Adrenal gland (tissue), 19 donors: ENCODE measurements at places on chromosomes 6 and 20. TPM values are rescaled to one million over a fixed set of nuclear protein-coding genes. Genes with fewer than 3 reads are reported as not detected.

DNA sequence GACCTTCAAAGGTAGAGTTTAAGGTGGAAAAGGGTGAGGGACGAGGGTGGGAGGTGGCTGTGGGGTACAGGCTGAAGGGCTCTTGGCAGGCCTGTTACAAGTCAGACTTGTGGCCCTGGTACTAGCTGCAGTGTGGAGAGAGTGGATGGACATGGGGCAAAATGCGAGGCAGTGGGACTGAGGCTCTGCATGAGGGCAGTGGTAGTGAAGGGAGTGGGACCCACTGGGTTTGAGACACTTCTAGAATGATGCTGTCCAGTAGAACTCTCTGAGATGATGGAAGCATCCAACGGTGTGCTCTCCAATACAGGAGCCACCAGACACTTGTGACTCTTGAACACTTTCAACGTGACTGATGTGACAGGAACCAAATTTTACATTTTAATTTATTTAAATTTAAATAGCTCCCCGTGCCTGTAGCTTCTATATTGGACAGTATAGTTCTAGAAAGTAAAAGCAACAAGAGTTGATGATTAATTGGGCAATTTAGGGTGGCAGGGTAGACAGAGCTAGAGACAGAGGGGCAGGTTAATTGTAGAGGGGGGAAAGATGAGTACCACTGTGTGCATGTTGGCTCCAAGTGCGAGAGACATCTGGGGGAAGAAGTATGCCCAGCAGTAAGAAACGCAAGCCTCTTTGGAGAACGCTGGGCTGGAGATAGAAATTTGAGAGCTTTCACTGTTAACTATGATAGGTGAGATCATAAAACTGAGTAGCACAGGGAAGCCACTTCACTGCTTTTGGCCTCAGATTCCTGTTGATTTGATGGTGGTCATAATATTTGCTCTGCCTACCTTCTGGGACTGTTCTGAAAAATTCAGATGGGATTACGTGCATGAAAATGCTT, 77.5 kb downstream of the TXNDC5 start:
- H3K4me3 ChIP-seq: no peak overlapping the region
- no peaks in the 10 kb centered on the region for H3K27me3 ChIP-seq
- no peaks in the 10 kb centered on the region for H3K36me3 ChIP-seq
- H3K4me1 ChIP-seq: no peaks in the 10 kb centered on the region

DNA sequence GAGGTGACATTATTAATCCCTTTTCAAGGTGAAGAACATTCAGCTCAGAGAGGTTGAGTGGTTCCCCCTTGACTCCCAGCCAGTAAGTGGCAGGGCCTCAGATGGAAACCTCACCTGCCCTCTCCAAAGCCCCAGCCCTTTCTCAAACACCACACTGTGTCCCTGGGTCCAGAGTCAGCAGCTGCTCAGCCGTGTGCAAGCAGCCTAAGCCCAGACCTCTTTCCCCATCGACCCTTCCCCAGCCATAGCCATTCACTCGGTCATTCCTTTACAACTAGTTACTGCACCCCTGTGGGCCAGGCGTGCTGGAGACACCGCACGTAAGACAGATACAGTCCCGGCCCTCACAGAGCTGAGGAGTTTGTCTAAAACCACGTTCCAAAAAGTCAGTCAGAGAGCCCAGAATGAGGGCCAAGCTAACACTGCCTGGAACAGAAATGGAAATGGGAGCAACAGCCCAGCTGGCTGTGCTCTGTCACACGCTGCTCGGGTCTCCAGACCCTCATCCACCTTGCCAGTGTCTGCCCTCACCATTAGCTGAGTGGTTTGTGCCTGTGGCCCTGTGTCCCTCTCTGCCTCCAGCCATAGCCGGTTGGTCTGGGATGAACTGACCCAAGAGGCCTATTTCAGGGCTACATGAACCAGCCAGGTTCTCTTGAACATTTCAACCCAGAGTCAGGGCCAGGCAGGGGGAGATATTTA, 29.6 kb downstream of the ZC3H12D start:
- H3K4me1 ChIP-seq: peaks cover 15% of the 10 kb centered on the region
- H3K27ac ChIP-seq: peak overlapping the region; percentile 71
- H3K4me3 ChIP-seq: no peak overlapping the region
- no peaks in the 10 kb centered on the region for H3K36me3 ChIP-seq
- DNase-seq: no peak

- no peak overlapping the region for H3K27ac ChIP-seq
- H3K4me1 ChIP-seq: no peaks in the 10 kb centered on the region
- no peaks in the 10 kb centered on the region for H3K27me3 ChIP-seq
Measured at GRCh38 chr20:13322621-13323020, 101.5 kb downstream of the ISM1 start.

DNA sequence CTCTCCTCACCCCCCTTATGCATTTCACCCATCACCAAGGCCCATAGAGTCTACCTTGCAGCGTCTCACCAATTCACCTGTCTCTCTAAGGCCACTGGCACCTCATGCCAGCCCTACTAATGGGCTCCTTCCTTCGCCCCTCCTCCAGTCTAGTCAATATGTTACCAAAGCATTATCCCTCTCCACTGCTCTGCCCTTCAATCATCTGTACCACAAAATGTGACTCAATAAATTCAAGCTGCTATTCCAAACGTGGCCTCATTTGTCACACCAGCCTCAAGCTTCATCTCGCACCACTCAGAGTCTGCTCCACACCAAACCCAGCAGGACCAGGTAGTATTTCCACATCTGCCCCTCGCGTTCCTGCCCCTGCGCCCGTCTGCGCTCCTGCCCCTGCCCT, 21.8 kb upstream of the RPS6KA2 start:
- DNase-seq: no peak
- H3K27me3 ChIP-seq: no peaks in the 10 kb centered on the region
- no peak overlapping the region for H3K27ac ChIP-seq
- H3K4me1 ChIP-seq: no peaks in the 10 kb centered on the region

GRCh38 chr6:155078331-155078745, 83.2 kb downstream of the TIAM2 start:
- peak overlapping the region; percentile 74 for H3K27ac ChIP-seq
- H3K27me3 ChIP-seq: no peaks in the 10 kb centered on the region
- H3K36me3 ChIP-seq: no peaks in the 10 kb centered on the region
- no peak overlapping the region for H3K4me3 ChIP-seq
- peaks cover 7% of the 10 kb centered on the region for H3K4me1 ChIP-seq

DNA sequence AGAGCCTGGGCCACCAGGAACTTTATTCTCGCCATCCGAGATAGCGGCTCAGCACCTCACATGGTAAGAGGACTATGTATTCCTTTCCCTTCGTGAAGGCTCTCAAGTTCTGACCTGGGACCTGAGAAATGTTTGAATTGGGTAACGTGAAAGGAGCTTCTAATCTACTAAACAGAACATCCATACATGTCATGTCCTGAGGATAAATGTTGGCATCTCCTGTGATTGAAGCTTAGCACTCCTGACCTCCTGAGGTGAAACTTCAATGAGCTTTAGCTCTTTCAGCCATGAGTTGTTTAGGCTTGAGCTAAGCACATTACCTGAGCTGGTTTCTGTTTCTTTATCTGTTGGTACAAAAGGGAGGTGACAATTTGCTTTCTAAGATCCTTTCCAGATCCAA, 280.9 kb downstream of the PACRG start:
- no peaks in the 10 kb centered on the region for H3K4me1 ChIP-seq
- H3K27ac ChIP-seq: no peak overlapping the region
- H3K27me3 ChIP-seq: no peaks in the 10 kb centered on the region
- no peaks in the 10 kb centered on the region for H3K36me3 ChIP-seq
- no peak overlapping the region for H3K4me3 ChIP-seq
- DNase-seq: no peak

DNA sequence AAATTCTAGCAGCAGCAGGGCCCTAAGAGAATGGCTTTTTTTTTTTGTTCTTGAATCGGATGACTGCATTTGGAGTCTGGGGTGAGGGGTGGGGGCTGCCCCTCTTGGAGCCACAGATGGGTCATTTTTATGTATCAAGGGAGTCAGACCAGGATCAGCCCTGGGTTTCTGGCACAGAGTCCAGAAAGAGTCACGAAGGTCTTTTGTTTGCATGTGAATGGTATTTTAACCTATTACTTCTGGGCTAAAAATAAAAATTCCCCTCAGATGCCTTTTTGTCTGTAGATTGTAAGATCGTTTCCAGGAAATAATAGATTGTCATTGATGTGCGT, 72.5 kb downstream of the PHACTR3 start:
- DNase-seq: no peak
- H3K27me3 ChIP-seq: no peaks in the 10 kb centered on the region
- no peak overlapping the region for H3K4me3 ChIP-seq

DNA sequence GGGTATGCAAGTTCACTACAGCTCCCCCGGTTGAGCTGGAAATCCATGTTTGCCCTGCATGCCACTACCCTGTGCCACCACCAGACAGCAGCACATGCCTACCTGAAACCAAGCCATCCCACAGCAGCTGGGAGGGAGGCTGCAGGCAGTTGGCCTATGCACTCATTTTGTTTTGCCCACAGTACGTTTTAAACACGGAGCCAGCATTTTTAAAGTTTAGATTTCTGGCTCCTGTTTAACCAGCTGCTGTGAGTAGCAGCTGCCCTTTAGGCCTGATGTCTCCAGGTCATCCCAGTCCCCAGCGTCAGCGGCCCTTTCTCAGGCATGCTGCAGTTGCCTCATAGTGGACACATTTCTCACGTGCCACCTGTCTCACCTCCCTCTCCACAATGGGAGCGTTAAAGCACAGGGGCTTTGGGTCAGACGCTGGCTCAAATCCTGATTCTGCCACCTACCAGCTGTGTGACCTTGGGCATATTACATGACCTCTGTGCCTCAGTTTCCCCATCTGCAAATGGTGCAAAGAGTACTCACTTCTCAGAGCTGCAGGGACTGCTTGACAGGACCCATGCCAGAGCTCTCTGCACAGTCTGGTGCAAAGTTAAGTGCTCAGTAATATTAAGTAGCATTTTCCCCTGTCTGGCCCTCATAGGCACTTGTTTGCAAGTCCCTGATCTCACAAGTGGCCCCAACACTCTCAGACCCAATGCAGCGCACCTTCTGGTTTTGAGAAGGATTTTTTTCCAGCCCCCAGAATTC, 8.2 kb upstream of the UBE2V1 start:
- peak; percentile 78 for DNase-seq
- H3K27me3 ChIP-seq: no peaks in the 10 kb centered on the region
- peaks cover 2% of the 10 kb centered on the region for H3K4me1 ChIP-seq

Gene SNX5
- total RNA-seq: 119 TPM

Gene CRISP3
- 0.06 TPM for total RNA-seq

Gene LHFPL5
- total RNA-seq: not detected
